ENCODE measurements at places on chromosomes 5 and 9.

- no peak for DNase-seq
Observed at GRCh38 chr9:134346151-134346550, 19.9 kb downstream of the RXRA start.

DNA sequence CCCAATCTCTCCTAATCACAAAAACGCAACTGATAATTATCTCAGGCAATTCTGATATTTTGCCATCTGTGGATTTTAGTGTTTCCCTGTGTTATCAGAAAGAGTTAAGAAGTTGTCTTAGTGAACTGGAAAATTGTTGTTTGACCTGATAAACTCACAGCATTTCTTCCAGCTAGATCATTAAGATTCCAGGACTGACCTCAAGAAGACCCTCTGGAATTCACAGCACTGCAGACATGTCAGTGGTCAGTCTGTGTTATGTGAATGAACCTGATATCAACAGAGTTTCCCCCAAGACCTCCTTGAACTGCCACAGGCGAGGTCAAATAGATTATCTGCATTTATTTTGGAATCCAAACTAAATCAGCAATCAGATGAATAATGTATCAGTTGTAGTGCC, 174.7 kb downstream of the FBXL7 start:
- no peak for DNase-seq

GRCh38 chr5:119484884-119485283, 32.6 kb downstream of the HSD17B4 start:
- no peak for DNase-seq

- DNase-seq, result no peak
Observed at GRCh38 chr5:54670281-54670680, 152.7 kb downstream of the SNX18 start.
